Fibroblast of lung (primary cell): ENCODE measurements at places on chromosomes 12 and 14. TPM values are rescaled to one million over a fixed set of nuclear protein-coding genes. Genes with fewer than 3 reads are reported as not detected.

- no peak for DNase-seq
These were observed 16.5 kb downstream of the SIX1 start for GRCh38 chr14:60632777-60633176.

- DNase-seq, result no peak
These were observed 45.6 kb downstream of the MDM2 start for GRCh38 chr12:68853396-68854077.

DNA sequence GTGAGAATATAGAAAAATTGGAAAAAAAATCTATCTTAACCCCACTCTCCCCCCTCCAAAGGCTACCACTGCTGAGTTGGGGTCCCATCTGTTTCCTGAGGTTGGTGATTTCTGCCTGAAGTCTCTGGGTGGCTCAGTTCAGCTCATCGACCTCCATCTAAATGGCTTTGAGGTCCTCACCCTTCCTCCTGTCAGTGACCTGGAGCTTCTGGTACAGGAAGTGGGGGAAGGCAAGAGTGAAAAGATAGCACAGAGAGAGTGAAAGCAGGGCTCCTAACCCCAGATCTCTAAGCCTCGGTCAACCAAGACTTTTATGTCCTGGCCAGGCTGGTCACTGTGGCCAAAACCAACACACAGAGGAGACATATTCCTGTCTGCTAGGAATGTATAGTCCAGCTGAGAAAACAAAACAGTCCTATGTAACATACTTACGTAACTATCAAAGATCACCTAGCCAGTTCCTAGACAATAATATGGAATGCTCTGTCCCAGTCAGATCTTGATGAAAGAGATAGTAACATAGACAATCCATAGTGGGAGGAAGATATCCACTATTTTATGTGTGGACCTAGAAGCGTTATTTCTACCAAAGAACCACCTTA lies 12.3 kb upstream of the KRT73 start:
- DNase-seq, result no peak

The SLC4A8 gene
- polyA plus RNA-seq, result 4.9 and 12.4 TPM in 2 replicates

DNA sequence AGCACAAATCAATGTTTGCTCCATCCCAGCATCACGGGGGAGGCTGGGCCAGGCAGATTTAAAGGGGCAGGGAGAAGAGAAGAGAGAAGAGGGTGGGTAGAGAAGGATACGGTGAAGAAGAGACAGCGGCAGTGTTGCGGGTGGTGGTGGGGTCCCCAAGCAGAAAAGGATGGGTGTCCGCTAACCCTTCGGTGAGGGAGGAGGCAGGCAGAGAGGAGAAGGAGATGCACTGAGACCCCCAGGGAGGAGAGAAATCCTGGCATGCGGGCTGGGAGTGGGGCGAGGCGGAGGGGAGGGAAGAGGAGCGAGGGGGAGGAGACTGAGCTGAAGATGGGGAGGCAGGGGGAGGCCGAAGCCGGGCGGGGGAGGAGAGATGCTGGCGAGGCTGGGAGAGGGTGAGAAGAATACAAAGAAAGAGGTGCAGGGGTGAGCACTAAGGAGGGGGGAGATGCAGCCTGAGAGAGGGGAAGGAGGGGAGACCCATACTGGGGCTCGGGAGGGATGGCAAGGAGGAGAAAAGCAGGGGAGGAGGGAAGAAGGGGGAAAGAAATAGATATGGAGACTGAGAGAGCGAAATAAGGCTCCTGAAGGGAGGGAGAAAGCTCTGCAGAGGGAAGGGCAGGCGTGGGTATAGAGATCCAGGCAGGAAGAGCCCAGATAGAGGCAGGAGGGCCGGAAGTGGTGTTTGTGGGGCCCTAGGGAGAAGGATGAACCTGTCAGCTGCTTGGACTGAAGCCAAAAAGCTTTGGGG lies at the start of gene JPH4:
JPH4 (minus strand) TSS at position 231 of the 751 bp plus-strand sequence. CDS start 1,337 bp downstream, outside the sequence.
- no peak for DNase-seq

DNA sequence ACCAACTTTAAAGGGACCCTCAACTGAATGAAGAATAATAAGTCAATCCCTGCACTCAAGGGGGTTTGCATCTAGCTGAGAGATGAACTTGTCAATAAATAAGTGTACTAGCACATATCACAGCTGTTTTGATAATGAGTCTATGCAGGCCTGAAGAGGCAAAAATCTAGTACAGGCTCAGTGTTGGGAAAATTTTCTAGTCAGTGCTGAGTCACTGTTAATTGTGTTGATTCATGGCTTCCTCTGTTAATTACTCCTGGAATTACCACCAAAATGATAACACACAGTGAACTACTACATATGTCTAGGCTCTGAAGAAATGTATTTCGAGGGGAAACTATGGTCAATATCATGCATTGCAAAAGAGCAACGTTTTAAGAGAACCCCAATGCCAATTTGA lies 18.9 kb downstream of the SNRPF start:
- DNase-seq, result no peak

DNA sequence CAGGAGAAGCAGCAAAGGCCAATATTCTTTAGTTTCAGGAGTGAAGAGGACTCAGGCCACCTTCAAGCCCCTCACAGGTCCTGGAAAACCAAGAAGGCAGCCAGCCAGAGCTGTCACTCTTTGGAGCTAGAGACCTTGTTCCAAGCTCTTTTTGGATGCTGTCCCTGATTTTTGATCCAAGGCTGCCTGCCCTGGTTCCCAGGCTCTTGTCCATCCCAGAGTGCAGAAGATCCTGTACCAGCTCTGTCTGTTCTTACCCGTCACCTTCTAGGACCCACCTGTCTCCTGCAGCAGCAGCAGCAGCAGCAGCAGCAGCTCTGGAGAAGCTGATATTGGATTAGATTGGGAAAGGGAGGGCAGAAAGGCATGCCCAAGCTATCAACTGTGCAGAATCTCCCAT lies 157.1 kb upstream of the NEDD1 start:
- DNase-seq, result no peak
